ENCODE measurements at places on chromosomes 16 and 17.

DNA sequence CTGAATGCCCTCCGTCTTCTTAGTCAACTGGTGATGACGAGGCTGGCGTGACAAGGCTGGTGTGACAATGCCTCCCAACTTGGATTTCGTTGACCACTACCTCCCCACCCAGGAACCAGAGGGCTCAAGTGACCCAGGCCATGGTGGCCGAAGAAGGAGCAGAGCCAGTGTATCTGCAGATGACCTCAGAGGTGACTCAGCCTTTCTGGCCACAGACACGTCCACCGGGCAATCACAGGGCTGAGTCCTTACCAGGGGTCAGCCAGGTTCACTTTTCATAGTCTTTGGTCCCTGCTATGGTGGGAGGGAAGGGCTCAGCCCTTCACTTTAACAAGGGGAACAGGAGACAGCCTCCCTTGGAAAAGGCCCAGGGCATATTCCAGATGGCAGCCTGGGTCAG, 116.3 kb downstream of the MAF start:
- DNase-seq, result no peak

DNA sequence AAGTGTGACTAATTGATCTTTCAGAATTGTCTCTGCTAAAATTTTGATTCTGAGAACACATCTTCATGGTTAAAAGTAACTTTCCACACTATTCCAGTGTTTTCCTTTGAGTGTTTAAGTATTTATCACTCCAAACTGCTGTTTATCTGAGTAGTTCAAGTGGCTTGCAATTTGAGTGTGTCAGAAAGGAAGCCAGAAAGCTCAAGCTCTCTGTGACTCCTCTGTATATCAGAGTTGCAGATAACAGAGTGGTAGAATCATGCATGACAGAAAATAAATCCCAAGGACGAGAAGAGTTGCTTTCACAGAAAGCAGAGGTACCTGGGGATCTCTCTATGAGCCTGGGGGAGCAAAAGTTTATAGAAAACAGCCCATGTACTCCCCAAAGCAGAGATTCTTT, 130.0 kb downstream of the CYB561 start:
- no peak for DNase-seq

- DNase-seq, result no peak
These were observed 253.7 kb upstream of the HSBP1 start for GRCh38 chr16:83554096-83554495.

DNA sequence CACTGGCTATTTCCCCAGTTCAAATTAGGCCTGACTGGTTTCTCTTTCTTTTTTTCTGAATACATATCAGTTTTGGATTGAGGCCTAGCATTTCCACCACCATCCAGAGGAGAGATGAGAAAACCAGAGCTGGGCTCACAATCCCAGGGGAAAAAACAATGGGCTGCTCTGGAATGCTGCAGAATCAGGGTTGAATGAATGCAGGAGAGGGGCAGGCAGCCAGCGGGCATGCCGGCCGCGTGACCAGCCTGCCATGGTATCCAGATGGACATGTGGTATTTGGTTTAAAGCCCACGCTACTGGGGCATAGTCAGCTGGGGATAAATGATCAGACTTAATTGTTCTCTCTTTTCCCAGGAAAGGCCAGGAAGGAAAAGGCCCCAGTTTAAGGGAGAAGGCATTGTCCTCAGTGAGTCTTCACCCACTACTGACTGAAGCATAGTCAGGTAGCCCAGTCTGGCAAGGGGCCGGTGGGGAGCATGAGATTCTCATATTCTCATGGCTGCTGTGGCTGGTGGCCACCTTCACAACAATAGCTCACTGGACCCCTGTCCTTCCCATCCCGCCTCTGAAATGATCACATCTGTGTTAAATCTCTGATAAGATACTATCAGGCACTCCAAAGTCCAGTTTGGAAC, 38.7 kb upstream of the RHOT1 start:
- DNase-seq, result no peak

- peak; percentile 94 for DNase-seq
These were observed 22.8 kb upstream of the FOXK2 start for GRCh38 chr17:82496529-82497434.

DNA sequence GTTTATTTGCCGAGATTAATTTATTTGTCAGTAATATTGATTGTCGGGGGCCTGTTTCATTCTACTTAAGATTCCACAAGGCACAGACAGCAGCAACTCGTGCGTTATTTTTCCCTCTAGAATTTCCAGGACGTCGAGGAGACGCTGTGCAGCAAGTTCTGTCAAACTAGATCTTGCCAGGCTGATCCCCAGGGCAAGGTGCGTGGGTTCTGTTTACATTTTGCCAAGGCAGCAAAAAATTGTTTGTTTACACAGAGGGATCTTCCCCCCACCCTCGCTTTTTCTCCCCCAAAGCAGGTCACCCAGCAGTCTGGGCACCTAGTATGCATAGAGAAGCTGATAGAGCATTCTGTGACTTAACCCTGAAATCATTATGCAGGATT, 111.4 kb downstream of the IRX3 start:
- DNase-seq, result no peak

GRCh38 chr17:13384626-13385025, 217.1 kb downstream of the HS3ST3A1 start:
- peak; percentile 7 for DNase-seq

GRCh38 chr17:76480632-76481031, 13.2 kb downstream of the AANAT start:
- no peak for DNase-seq

GRCh38 chr17:76250141-76250540, 9.8 kb upstream of the RNF157 start:
- no peak for DNase-seq

DNA sequence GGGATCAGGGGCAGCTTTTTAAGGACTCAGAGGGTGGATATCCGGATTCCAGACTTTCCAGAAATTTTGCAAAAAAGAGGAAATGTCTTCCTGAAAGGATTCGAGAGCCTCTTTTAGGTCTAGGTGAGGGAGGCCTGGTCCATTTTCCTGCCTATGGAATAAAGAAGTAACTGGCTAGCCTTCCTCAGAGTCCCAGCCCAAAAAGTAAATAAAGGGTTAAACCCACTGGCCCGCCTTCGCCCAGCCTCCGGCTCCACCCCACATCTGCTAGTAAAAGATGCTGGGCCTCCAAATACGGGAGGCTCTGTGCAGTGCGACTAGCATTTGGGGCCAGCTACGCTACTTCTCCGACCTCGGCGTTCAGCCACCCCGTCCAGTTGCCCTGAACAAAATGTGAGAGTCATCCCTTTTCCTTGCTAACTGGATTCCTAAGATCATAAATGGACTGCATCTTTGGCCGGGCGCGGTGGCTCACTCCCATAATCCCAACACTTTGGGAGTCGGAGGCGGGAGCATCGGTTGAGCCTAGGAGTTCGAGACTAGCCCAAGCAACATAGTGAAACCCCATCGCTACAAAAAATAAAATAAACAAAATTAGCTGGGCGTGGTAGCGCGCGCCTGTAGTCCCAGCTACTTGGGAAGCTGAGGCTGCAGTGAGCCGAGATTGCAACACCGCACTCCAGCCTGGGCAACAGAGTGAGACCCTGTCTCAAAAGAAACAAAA, 824 bp upstream of the MPP2 start:
- DNase-seq, result peak; percentile 92

DNA sequence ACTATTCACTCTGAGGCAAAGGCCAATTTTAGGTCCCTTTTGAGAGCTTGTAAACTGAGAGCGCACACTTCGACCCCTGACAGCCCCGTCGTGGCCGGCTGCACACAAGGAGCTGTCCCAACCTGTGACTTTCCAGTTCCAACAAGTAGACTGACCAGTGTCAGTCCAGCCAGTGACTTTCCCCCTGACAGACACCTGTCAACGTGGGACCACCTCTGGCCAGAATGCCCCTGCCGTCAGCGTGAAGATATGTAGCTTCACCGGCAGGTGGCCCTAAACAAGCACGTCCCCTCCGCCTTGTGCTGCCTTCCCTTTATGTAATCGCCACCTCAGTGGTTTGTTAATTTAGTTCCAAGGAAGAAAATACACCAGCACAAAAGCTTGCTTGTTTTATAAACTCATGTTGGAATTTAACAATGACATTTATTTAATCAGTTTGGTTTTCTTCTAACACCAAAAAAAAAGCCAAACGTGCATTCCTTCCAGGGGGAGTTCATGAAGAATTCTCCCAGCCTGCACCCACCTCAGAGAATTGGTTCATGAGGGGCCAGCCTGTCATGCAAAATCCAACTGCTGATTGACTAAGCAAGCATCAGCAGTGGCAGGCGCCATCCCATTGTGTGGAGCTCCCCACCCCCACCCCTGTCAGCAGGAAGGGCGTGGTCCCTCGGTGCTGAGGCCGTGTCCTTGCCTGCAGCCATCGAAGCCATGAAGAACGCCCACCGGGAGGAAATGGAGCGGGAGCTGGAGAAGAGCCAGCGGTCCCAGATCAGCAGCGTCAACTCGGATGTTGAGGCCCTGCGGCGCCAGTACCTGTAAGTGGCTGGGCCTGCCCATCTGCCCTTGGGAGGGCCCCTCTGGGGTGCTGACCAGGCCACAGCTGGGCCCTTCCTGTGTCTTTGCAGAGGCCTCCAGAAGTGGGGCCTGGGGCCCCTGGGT, 33.9 kb downstream of the PLD6 start:
- no peak for DNase-seq

DNA sequence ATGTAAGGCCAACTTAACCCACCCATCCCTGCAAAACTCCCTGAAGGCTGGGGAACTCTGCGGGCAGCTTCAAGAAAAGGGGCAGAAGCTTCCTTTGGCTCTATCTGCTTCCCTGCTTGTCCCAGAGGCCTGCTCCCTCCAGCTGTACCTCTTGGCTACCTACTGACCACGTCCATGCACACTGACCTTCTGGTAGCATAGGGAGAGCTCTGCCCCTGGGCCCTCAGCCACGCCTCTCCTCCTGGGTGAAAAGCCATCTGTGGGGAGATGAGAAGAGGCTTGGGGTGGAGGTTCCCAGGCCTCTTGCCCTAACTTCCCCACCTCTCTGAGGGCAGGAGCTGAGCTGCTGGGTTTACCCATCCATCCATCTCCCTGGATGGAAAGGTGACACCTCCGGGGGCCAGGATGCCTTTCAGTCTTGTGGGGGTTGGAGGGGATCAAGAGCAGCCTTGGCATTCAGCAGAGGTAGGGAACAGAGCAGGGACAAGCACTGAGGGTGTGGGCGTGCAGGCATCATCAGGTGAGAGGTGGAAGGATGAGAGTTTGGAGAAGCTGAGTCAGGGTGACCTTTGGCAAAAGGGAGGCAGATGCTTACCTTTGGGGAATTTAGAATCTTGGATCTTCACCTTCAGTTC, 23.4 kb upstream of the MFSD6L start:
- no peak for DNase-seq
